ENCODE measurements at places on chromosomes 6 and 20. TPM values are rescaled to one million over a fixed set of nuclear protein-coding genes. Genes with fewer than 3 reads are reported as not detected.

The WFDC5 gene
- total RNA-seq: not detected

The DEFB119 gene
- total RNA-seq: not detected

- no peak for DNase-seq
Observed at GRCh38 chr20:46312075-46312944, 4.0 kb upstream of the CDH22 start.

GRCh38 chr6:139240161-139241010, 51.4 kb downstream of the TXLNB start:
- DNase-seq: no peak

DNA sequence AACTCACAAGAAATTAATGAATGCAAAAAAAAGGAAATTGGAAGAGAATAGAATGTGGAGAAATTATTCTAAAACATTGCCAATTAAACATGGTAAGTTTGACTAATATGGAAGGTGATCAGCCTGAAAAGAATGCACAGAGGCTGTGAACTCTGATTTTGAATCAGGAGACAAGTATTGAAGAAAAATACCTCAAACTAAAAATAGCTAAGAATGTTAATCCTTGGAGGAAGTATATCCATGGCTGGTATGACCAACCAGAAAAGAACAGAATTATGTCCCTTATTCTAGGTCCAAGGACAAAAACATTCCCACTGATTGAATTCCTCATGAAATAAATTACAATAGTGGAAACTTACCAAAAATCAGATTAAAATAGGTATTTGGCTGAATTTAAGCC, 7.3 kb upstream of the RIMS1 start:
- DNase-seq: no peak

DNA sequence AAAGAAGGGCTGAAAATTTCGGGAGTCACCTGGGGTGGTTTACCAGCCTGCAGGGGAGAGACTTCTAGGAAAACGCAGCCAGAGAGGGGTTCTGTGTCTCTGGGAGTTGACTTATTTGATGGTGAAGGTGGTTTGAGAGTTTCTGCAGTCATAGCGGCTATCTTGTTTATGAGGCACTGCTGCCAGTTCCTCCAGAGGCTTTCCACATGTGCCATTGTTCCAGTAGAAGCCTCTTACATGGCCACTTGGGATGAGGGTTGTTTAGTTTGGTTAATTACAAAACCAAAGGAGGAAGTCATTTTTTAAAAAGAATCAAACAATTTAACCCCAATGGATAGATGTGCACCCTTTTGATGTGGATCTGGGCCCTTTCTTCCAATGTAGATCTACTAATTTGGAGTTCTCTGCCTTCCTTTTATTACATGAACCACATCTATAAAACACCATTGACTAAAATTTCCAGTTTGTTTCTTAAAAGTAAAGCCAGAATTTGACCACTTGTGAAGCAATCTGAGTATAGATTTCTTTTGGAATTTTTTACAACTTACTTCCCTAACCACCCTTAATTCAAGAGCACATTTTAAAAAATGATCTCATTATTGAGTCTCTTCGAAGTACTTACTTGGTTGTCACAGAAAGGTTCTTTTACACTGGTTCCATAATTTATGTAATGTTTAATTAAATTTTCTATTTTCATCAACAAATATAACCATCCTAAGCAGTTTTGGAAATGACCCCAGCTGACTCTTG, 97.6 kb downstream of the TCP11 start:
- DNase-seq: no peak
